MM.1S (cell line): ENCODE measurements at places on chromosomes 6 and 20.

DNA sequence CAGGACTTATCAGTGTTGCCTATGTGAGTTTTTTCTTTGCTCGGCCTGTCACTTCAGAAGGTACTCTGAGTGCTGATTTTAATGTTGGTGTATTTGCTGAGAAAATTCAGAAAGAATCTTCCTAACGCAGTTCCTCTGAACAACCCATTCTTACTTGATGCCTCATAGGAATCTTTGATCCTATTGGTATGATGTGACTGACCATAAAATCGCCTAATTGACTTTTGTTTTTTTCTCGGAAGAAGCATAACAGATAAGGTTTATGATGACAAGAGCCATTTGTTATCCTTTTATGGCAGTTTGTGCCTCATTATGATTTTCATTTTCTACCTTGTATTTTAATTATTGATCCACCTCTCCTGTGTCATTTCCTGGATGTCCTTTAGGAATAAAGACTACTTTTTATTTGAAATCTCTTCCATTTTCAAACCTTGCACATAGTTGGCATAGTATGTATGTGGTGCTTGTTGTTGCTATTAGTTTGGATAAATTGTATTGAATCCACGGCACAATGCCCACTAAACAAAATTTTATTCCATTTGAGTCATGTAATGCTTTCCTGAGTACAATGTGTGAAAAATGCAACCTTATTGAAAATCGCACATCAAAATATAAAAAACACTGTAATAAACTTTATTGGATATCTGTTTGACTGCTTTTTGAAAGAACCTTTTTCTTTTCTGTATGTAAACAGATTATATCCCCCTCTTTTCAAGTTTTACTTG, 37.3 kb downstream of the LRRC1 start:
- no peak for DNase-seq

DNA sequence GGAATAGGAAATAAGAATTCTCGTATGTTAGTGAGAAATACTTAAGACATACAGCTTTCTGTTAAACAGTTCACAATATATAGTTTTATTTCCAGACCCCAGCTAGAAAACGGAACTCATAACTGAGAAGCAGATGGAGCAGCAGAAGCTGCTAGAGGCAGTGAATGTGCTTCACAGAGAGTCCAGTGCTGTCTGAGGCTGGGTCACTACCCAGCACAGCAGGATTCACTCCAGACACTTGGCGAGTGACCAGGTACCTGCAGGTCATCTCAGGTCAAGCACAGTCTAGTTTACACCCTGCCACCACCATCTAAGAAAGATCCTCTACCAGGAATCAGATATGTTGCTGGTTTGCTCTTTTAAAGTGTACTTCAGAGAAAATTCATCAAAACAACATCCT, 243.1 kb upstream of the RAB32 start:
- DNase-seq: no peak

DNA sequence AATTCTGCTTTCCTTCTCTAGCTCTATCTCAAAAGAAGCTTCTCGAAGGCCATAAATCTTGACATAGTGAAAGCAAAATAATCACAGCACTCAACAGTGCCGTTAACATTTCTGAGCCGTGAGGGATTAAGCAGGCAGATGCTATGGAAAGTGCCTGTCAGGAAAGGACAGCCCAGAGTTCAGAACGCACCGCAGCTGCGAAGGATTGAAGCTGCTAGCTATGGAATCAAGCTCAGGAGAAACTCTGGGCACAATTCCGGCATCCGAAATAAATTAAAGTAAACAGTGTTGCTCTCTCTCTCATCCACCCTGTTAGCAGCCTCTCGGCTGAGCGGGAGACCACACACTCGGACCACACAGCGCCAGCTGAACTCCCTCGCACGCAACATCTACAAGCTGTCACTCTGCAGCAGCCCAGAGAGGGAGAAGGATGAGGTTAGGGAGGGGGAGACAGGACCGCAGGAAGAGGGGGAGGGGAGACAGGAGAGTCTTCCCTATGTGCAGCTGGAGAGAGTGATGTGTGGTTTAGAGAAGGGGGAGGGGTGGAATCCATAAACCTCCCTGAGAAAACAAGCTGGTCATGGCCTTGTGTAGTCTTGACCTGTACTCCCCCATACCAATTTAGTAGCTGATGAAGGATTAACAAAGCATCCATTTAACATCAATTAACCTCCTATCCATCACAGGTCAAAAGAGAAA, 9.0 kb downstream of the EXOC2 start:
- no peak for DNase-seq

DNA sequence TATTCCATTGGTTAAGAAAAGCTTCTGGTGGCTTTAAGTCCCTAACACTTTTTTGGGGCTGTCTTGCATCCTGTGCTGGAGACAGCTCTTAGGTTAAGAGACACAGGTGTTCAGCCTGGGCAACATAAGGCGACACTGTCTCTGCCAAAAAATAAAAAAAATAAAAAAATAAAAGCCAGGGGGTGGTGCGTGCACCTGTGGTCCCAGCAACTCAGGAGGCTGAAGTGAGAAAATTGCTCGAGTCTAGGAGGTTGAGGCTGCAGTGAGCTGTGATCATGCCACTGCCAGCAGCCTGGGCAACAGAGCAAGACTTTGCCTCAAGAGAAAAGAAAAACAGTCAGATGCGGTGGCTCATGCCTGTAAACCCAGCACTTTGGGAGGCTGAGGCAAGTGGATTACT, 55.6 kb upstream of the ZMYND8 start:
- DNase-seq: peak; percentile 89

DNA sequence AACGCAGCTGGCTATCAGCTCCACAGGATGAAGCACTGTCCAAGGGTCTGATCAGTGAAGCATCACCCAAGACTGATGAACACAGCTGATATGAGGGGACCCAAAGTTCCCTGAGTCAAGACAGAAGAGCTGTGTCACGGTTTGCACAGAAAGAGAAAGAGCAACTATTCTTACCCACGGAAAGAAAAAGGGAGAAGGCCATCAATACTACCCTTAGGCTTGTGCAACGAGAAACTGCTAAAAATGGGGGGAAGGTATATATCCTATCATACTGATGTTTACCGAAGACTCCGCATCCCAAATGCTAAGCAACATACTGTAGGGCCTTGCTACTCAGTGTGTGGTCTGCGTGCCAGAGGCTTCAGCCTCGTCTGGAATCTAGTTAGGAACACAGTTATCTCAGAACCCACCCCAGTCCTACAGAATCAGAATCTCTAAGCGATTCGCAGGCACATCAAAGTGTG, 665 bp downstream of the FASTKD5 start:
- no peak for DNase-seq

DNA sequence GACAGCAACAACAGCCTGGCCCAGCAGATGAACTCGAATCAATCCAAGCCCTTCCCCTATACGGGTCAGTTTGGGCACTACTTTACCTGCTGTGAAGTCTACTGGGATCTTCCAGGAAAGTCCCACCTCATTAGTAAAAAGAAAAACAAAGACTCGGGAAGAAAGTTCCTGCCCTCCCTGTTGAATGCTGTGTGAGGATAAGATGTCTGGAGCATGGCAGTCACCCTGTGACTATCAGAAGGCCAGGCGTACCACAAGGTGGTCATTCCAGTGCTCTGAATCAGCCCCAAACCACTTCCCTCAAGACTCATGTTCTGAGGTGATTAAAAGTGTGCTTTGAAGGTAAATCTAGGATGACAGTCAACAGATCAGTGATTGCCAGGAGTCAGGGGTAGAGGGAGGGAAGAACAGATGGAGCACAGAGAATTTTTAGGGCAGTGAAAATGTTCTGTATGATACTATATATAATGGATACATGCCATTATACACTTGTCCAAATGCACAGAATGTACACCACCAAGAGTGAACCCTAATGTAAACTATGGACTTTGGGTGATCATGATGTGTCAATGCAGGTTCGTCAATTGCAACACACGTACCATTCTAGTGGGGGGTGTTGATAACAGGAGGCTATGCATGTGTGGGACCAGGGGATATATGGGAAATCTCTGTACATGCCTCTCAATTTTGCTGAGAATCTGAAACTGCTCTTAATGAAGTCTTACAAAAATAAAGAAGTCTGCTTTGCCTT, 14.7 kb downstream of the FKBP1A start:
- DNase-seq: no peak

GRCh38 chr6:391559-392440, at the start of gene IRF4:
Gene IRF4, plus strand, starts transcription at chr6:391752. Its CDS starts 1,401 bp downstream, at chr6:393153.
- DNase-seq: peak; percentile 88

DNA sequence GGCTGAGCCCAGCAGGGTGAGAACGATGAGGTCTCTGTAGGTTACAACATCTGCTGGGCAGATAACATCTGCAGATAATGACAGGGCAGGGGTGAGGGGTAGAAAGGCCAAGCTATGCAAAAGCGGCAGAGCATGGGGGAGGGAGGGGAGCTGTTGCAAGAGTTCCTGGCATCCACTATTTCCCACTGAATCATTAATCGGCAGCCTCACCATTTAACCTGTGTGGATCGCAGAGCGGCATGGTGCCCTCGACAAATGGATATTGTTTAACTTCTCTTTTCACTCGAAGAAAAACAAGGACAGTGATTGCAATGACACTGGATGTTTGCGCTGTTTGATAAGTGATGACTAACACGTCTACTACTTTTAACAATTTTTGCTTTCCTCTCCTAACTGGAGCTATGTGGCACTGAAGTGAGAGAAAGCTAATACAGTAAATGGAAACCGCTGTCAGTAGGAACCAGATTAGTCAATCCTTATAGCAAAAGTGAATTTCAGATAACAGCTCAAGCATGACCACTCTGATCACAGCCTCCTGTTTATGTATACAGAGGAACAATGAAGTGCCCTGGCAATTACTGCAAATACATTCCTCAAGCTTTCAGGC, 381.5 kb downstream of the TFAP2A start:
- DNase-seq: no peak

DNA sequence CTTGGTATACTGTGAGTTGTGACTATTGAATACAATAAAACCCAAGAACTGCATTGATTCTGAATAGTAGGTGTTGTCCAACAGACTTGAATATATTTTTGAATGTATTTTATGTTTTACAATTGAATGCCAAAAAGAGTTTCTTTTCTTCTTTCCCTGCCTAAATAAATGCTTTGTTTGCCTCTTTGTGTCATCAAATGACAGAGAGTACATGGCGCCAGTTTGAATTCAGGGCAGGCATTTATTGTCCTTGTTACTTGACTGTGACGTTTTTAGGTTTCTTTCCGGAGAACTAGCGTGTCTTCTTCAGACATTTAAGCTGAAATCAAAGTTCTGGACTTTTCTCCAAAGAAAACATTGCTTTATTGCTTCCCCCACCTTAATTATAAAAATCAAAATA, 16.6 kb downstream of the KIF3B start:
- DNase-seq: no peak

DNA sequence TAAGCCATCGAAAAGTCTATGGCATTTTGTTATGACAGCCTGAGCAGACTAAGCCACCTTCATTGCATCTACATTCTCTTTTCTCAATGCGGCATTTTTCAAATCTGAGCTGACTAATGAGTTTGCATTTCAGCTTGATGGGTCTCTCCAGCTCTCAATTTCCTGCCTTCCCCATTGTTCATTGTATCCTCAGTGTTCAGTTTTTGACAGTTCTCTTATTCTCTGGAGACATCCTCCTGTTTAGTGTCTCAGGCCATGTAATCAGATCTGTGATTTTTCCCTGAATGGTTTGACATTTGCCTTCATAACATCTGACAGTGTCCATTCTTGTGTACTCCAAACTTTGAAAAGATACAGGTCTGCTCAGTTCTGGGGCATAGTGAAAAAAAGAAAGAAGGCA, 27.9 kb upstream of the MCM3 start:
- DNase-seq: no peak
